ENCODE measurements at places on chromosomes 5 and 9. TPM values are rescaled to one million over a fixed set of nuclear protein-coding genes. Genes with fewer than 3 reads are reported as not detected.
A peak's percentile ranks its signal among the peaks of the same experiment; 100 is the strongest.

Gene MED7
- 6.3 TPM for total RNA-seq

Gene GGTA1
- total RNA-seq = 7.7 TPM

Gene PCDHGB2
- 0.44 TPM for total RNA-seq

Gene OMD
- total RNA-seq = not detected

Gene PCDHA9
- not detected for total RNA-seq

Gene PTGES
- total RNA-seq = not detected

Gene OR1J1
- not detected for total RNA-seq

Gene LAMC3
- total RNA-seq = 0.50 TPM

DNA sequence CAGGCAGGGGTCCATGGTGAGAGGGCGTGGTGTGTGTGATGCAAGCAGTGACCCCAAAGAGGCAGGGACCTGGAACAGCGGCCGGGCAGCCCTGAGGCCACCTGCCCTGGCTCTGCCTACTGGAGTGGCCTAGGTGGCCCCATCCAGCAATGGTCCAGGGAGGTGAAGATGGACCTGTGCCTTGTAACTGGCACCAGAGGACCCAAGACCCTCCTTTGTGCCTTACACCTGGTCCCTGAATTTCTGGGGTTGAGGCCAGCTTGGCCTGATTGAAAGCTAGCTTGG lies 42.7 kb downstream of the PTGES start:
- no peak for DNase-seq

- DNase-seq = no peak
These were observed 418.2 kb downstream of the IRX2 start for GRCh38 chr5:2333291-2333690.

DNA sequence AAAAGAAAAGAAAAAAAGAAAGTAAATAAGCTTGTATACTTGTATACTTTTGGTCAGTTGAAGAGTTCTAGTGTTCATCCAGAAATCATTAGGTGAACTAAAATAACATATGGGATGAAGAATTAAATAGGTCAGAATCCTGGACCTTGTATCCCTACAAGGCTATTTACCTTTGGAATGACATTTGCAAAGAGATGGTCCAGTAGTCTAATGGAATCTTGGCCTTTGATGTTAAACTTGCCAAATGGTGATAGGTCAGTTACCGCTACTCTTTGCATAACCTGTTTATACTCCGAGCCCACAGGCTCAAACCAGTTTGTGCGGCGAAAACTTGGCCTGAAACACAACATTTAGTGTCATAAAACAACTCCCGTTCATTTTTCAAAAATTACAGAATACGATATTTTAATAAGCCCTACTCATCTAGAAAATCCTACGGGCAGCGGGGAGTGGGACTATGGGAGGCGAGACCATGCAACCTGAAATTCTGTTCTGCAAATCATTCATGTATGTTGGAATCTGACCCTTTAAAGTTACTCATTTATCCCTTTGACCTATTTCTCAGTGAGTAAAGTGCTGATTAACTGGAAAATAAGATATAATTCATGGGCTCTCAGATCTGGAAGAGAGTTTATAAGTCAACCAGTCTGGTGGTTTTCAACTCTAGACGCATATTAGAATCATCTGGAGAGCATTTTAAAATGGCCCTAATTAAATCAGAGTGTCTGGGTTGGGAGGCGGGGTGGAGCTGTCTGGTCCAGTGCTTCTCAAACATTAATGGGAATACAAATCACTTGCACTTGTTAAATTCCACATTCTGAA lies 38.6 kb downstream of the DMGDH start:
- DNase-seq = no peak

- DNase-seq = no peak
These were observed 26.1 kb downstream of the AP3B1 start for GRCh38 chr5:78268356-78268755.

DNA sequence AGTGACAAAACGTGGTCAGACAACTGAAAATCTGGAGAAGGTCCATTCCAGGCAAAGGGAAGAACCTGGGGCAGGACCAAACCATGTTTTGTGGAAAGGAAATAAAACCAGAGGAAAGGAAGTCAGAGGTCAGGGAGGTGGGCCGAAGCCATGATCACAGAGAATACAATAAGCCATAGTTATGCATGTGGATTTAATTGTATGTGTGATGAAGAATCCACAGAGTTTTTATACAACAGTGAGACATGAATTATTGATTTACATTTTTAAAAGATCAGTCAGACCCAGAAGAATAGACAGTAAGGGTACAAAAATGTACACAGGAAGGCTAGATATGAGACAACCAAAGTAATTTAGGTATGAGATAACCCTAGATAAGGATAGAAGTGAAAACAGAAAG lies 20.8 kb downstream of the TTC33 start:
- no peak for DNase-seq

DNA sequence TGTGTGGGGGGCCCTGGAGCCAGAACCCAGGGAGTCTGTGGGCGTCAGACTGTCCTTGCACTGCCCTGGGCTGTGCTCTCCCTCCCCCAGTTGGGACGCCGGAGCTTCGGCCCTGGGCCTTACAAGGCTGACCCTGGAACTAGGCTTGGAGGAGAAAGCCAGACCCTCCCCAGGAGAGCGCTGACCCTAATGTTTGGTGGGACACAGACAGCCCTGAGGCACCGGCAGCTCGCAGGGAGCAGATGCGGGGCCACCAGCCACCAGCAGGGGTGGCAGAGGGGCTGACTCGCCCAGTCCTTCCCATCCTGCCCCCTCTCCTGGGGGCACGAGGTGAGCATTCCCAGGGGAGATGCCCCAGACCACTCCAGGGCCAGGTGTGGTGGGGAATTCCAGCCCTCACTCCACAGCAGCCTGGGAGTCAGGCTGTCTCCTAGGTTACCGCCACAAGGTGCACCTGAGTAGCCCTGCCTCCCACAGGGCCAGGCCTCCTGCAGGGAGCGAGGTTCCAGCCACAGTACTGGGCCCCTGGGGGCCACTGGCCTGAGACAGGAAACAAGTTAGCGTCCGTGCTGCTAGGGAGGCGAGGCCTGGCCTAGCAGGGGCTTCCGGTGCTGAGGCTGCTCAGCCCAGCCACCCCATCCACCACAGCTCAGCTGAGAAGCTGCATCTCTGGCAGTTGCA lies 134.6 kb downstream of the OLFM1 start:
- DNase-seq = no peak

- DNase-seq = no peak
These were observed 20.5 kb upstream of the TXN start for GRCh38 chr9:110276781-110277180.

DNA sequence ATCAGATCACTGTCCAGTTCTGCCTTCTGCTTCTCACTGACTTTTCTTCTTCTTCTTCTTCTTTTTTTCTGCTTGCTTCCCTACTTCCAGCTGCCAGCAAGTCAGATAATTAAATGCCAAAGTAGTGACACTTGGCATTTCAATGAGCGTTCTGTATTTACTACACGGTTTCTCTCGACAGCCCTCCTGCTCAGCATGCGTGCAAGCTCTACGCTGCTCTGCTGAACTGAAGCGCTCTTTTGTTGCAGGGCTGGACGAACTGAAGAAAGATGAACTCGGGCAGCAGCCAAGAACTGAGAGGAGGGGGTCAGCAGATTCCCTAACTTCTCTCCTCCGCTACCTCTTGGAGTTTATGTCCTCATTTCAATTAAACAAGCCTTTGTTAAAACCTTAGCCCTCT lies 319.1 kb downstream of the GLIS3 start:
- no peak for DNase-seq

DNA sequence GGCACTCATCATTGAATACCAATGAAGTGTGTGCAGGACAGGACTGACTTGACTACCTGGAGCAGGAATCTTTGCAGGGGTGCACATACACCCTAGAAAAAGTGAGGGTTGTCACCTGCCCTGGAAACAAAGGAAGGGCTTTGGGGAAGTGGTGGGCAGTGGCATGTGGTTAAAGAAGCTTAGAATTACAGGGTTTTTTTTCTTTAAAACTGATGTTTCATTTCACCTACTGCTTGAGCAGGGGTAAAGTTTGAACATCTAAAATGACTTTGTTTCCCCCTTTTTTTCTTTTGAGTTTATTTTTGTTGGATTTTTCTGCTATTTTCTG lies 2.0 kb upstream of the KDM3B start:
- no peak for DNase-seq

GRCh38 chr9:14156046-14156445 lies 157.9 kb downstream of the NFIB start:
- no peak for DNase-seq

DNA sequence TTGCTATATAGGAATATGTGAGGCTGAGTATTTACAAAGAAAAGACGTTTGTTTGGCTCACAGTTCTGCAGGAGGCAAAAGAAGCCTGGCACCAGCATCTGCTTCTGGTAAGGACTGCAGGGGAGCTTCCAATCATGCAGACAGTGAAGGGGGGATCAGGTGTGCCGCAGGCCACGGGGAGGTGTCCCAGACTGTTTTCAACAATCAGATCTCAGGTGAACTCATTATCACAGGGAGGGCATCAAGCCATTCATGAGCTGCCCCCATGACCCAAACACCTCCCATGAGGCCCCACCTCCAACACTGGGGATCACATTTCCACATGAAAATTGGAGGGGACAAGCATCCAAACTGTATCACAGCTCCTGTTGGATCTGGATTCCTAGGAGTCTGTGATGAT lies 30.4 kb upstream of the TRIM14 start:
- DNase-seq = no peak

GRCh38 chr9:89418882-89419640 lies 78.9 kb downstream of the SEMA4D start:
- peak; percentile 54 for DNase-seq

- no peak for DNase-seq
These were observed 136.5 kb downstream of the MTRR start for GRCh38 chr5:8005416-8005815.

DNA sequence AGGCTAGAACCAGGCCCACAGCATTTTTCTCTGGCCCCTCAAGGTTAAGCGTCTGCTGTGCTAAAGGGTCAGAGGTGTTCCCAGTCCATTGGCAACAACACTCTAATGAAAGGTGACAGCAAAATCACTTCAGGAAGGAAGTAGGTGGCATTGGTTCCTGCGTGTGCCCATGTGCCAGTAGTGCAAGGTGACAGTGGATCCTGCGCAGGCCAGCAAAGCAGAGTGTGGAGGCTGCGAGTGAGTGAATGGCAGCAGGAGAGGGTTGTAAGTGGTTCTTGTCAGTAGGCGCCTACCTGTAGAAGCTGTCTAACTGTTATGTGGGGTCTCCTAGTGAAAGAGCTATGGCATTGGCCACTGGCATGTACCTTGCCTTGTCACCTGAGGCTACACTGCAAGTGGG lies 898.2 kb upstream of the TYRP1 start:
- DNase-seq = no peak

DNA sequence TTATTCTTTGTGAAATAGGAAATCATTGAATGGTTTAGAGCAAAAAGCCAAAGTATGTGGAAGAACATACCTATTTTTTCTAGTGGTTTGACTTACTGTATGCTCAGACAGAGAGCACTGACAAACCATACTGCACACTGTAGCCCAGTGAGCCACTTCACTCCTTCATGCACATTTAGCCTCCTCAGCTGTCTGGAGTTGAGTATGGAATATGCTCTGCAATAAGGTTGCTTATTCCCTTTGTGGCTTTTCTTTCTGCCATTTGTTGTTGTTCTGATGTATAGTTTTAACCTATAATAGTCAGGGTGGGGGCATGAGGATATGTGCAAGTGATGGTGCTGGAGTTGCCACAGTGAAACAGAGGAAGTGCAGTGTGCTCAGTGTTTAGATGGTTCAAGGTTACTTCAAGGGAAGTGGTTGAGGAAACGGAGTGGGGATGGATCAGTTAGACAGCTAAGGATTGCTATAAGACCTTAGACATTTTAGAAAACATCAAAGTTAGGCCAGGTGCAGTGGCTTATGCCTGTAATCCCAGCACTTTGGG lies 100.7 kb downstream of the CDC42SE2 start:
- no peak for DNase-seq

DNA sequence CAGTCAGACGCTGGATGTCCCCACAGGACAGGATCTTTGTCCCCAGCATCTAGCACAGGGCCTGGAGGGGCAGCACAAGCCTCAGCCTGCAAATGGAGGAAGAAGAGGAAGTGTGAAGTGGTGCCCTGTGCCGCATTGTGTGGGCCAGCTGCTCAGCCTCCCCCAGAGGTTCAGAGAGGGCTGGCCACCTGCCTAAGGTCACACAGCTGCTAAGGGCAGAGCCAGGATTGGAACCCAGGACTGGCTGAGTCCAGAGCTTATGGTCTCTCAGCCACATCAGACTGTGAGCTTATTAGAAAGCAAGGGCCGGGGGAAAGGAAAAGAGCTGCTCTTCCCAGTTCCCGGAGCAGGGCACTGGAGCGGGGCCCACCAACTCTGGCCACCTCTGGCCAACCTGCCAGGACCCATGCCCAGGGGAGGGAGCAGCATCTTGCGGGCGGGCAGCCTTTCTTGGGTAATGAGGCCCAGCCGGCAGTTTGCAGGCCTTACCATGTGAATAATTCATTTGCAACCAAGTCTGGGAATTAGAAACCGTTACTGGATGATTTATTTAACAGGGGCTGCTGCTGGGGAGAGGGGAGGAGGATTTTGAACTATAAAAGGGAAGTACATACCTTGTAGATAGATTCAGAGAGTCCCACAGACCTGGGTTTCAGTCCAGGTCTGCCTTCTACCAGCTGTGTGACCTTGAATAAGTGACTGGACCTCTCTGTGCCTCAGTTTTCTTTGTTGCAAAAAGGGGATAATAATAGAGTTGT lies 11.6 kb upstream of the CRB2 start:
- DNase-seq = no peak

DNA sequence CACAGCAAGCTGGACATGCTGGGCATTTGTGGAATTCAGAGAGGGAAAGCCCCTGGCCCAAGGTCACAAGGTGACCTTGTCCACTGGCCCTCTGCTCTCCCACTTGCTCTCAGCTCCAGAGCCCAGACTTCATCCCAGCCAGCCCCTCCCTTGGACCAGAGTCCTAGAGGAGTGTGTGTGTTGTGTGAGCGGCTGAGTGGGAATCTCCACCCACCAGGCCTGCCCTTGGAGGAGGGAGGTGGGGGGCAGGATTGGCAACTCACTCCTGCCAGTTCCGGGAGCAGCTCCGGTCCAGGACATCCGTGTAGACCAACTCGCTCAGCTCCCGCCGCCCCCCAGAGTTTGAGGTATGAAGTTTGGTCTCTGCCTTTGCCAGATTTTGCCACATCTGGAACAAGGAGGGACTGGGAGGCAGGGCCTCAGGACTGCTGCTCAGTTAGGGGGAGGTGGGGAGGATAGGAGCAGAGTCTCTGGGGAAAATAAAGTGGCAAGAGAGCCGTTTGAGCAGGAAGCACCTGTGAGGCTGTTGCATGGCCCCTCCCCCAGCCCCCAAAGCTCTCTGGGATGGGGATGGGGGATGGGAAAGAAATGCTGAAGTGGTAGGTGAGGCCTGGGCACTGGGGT lies 1.4 kb downstream of the MZB1 start:
- DNase-seq = no peak

DNA sequence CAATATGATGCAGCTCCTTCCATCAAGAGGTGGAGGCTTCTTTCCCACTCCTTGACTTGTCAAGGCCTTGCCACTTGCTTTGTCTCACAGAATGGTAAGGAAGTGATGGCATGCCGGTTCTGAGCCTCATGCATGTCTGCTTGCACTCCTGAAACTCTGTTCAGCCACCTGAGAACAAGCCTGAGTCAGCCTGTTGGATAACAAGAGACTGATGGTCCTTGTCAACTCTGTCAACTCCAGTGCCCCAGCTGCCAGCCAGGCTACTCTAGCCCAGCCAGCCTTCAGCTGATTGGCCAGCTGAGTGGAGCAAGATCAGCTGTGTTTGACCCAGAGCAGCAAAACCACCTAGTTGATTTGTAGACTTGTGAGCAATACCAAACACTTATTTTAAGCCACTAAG lies 4.4 kb upstream of the TENT4A start:
- DNase-seq = no peak

- DNase-seq = no peak
These were observed 153.7 kb downstream of the MEF2C start for GRCh38 chr5:88729084-88729828.

Measured in T-helper 17 cell (primary cell).